ENCODE measurements at places on chromosomes 11 and 22.
A peak's percentile ranks its signal among the peaks of the same experiment; 100 is the strongest.

DNA sequence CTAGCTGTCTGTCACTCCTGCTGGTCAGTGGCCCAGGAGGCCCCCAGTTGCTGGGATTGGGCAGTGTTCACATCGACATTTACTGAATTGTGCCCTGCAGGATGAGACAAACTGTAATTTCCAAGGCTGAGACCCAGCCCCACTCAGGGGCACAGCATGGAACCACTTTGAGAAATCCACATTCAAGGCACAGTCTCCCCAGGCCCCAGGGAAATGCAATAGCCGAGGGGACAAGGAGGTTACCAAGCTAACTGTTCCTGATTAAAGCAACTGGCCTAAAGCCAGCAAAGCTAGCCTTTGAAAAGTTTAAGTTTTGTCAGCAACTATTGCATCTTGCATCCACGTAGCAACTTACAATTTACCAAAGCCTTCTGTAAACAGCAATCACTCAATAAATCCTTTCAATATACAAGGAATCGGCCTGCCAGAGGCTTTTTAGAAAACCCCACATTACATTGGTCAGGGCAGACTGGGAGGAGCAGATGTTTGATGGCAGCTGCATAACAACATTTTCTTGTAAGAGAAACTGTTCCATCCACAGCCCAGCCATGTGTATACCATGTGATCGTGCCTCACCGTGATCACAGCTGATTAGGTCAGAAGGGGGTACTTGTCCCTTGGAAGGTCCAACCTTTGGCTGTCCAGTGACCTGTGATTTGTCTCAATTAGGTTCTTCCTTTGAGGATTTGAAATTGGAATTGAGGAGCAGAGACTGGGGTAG lies 103.9 kb downstream of the TENM4 start:
- no peak for ATAC-seq

- peak; percentile 20 for ATAC-seq
Measured at GRCh38 chr11:62778441-62778840, 7.2 kb downstream of the TAF6L start.

DNA sequence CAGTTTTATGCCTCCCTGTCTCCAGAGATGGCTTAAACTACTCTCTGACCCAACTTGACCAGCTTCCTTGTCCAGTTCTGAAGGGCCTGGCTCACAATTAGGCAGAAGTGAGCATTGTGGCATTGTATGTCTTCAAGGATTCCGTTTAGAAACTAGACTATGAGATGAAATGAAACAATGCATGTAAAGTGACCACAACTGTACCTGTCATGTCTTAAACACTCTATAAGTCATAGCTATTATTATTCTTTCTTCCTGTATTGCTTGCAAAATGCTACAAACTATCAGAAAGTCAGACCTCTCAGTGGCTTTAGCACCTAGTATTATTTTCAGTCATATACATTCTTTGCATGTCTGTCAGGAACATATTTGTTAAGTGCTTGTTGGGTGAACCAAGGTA lies 127.9 kb upstream of the MTMR2 start:
- ATAC-seq: no peak

GRCh38 chr11:122023614-122024250 lies 92.3 kb downstream of the BLID start:
- no peak for ATAC-seq

DNA sequence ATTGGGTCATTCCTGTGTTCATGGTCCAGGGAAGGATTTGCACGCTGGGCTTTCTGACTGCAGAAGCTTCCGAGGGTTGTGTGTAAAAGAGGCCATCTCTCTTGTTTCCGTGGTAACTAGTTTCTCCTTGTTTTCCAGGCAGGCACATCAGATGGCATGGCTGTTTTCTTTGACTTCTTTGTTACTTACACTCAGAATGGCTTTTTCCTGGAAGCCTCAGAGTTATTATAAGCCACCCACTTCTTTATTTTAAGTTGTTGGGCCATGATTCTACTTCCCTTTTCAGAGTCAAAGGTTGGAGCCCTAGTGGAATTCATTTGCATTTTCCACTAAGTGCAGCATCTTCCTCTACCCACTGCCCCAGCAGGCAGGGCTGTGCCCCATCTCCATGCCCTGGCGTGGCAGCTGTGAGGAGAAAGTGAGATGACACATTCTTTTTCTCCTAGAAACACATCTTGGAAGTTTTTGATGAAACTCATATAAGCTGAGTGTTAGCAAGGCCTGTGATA lies 94.9 kb downstream of the PRR5L start:
- no peak for ATAC-seq
